T-helper 2 cell (primary cell): ENCODE measurements at places on chromosomes 5 and 9.

GRCh38 chr5:91651704-91652103 is 268.6 kb upstream of the ARRDC3 start:
- DNase-seq = no peak

DNA sequence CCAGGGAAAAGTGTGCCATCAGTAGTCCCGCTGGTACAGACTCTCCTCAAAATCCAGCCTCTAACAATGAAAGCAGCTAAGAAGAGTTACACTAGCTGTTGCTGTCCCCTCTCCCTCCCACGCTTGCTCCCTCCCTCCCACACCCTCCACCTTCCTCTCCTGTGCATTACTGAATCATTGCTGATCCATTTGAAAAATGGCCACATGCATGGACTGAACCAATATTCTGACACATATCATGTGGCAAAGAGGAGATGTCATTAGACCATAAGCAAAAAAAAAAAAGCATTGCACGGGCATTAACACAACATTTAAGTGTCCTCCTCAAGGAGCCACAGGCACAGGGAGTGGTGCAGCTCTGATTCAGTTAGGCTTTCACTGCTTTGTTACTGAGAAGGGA is 37.9 kb downstream of the LHFPL2 start:
- no peak for DNase-seq

GRCh38 chr9:91886414-91887076 is 63.5 kb downstream of the ROR2 start:
- DNase-seq = no peak

DNA sequence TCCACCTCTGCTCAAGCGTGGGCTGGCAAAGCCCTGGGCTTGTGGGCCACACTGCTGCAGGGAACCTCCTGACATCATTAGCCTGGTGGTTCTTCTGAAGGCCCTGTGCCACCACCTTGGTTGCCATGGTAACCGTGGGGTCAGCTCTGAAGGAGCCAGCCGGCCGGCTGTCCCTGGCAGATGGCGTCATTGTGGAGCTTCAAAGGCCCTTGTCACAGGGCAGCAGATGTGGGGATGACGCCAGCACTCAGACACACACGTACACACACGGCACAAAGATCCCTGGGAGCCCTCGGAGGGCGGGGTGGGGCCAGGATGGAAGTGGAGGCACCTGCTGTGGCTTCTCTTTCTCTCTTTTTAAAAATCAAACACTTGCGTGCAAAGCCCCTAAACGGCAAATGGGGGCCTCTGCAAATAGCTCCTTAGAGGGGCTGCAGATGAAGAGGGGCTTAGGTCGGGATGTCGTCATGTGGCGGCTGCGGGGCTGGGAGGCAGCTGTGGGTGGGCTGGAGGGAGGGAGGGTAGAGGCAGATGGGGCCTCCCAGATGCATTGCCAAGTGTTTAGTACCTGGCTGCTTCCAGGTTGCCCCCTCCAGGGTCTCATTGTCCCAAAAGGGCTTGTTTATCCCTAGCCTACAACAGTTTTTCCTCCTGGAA is 19.5 kb upstream of the RPL26L1 start:
- no peak for DNase-seq

GRCh38 chr5:159911349-159911748 is 4.9 kb upstream of the ADRA1B start:
- no peak for DNase-seq

GRCh38 chr9:79264041-79264440 is 307.7 kb upstream of the TLE4 start:
- DNase-seq = no peak

DNA sequence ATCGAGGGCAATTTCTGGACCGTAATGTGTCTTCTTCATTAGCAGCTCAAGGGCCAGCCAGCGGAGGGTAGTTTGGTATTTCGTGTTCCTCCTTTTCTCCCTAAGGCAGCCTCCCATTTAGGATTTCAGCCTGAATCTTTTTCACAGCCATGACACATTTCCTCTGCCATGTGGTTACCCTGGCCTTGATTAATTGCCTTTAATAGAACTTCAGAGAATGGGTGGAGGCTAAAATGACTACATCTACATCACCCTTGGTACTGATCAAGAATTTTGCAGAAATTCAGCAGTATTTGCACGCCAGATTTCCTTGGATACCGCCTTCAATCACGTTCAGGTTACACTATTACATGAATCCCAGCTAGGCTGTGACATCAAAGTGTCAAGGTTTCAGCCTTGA is 58.0 kb downstream of the ADAMTS16 start:
- no peak for DNase-seq

DNA sequence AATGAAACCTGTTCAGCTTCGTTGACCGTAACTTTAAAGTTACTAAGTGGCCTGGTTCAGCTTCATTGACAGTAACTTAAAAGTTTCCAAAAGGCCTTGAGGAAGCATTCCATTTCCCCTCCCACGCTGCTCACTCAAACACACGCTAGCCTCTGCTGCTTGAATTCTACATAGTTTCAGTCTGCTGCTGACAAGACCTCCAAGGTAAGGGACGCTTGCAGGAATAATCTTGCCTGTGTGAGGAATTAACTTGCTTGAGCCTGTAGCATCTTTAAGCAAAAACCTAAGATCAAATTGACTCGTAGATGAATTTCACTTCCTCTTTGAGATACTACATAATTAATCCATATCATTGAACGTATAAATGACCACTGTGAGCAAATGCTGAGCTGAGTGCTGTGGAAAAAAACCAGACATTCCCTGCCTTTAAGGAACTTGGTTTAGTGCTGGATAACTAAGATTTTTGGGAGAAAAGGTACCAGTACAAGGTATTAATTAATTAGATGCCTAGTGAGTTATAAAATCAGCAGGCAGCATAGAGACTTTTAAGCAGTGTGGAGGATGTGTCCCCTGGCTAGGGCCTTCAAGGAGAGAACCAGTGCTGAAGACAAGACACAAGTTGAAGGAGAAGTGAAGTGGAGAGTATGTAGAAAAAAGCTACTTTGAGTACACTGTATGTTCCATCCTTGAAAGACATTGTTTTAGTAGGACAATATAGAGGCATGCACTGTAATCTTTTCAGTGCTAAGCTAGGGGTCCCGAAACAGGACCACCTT is 39.2 kb downstream of the GRAMD2B start:
- DNase-seq = no peak

GRCh38 chr9:68581696-68582095 is 41.0 kb upstream of the TMEM252 start:
- DNase-seq = no peak

- no peak for DNase-seq
Observed at GRCh38 chr5:148393390-148393741, 9.6 kb downstream of the FBXO38 start.

GRCh38 chr9:81308404-81308803 is 380.9 kb downstream of the TLE1 start:
- DNase-seq = no peak

DNA sequence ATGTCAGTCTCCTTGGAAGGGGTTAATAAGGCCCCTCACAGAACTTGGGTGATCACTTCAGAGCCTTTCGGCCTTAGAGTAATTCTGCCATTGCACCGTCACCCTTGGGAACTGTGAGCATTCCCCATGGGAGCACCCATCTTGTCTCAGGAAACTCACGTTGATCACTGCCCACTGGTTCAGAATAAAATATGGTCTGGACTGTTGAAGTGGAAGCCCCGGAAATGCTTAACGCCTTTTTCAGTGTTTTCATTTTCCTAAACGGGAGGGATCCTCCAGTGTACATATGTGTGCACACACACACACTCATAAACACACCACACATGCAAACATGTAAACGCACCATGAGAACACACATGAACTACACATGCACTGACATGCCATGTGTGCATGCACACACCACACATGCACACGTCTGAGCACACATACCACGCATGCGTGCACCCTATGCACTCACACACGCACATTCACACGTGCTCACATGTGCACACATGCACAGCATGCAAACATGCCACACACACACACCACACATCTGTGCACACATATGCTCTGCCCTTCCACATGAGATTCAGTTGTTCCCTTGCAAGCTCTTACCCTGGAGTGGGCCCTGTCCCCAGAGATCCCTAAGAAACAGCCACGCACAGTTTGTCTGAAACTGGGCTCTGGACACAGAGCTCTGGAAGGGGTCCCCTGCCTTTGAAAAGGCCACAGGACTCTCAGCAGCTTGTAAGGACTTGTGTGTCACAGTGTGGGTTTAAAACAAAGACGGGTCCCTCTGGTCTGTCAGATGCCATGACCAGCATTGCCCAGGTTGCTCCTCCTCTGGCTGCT is 17.0 kb downstream of the MRPL36 start:
- no peak for DNase-seq

- DNase-seq = no peak
Observed at GRCh38 chr9:107597743-107598217, 108.2 kb upstream of the KLF4 start.

DNA sequence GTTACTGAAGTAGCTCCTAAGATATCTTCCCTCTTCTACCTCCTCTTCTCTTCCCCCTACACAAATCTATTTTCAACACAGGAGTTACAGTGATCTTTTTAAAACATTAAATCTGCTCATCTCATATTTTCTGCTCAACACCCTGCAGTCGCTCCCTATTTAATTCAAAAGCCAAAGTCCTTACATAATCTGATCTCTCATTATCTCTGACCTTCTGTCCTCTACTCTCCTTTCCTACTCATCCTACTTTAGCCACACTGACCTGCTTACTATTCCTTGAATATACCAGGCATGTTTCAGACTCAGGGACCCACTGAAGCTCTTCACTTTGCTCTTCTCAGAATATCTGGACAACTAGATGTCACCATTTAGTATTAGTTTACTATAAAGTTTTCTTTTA is 87.9 kb downstream of the YTHDC2 start:
- no peak for DNase-seq

DNA sequence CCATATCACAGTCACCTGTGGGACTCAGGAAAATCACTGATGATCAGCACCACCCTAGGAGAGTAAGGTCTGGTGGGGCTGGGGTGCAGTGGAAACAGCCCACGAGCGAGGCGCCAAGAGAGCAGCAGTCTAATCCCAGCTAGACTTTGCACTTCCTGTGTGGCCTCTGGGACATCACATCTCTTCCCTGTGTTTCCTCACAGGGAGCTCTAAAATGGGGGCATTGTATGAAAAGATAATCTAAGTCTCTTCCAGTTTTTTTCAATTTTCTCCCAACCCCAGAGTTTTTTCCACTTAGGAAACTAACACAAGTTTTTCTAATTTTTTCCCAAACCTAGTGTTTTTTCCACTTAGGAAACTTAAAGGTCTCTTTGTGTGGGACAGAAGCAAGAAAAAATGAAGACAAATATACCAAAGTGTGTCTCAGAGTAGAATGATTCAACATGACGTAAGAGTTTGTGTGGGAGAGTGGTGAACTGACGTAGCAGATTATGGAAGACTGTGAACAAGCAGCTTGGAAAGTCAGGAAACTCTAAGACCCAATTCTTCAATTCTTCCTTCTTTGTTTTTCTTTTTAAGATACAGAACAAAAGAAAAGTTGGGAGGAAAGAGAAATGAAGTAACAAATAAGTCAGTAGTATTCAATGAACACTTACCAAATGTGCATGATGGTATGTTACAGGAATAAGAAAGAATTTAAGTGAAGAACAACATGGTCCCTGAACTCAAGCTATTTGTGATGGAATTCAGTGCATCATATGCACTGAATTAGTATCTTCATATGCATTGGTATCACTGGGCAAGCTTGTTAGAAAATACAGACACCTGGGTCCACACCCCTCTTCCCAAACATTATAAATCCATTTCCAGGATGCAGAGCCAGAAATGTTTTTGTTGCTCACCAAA is 51.3 kb downstream of the LHFPL2 start:
- DNase-seq = no peak

DNA sequence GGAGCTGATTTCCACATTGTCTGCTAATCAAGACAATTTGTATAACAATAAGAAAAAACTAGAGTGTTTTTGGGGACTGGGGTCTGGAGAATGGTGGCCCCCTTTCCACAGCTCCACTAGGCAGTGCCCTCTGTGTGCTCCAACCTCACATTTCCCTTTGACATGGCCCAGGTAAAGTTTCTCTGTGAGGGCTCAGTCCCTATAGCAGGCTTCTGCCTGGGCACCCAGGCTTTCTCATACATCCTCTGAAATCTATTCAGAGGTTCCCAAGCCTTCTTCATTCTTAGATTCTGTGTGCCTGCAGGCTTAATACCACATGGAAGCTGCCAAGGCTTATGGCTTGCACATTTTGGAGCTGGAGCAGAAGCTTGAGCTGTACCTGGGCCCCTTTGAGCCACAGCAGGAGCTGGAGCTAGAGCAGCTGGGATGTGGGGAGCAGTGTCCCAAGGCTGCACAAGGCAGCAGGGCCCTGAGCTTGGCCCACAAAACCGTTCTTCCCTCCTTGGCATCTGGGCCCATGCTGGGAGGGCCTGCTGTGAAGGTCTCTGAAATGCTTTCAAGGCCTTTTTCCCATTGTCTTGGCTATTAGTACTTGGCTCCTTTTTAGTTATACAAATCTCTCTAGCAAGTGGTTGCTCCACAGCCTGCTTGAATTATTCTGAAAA is 49.1 kb upstream of the VPS13A start:
- DNase-seq = no peak

GRCh38 chr9:137390553-137391410 is 32.2 kb downstream of the EXD3 start:
- no peak for DNase-seq

GRCh38 chr9:90773617-90774016 is 28.0 kb upstream of the SYK start:
- no peak for DNase-seq

DNA sequence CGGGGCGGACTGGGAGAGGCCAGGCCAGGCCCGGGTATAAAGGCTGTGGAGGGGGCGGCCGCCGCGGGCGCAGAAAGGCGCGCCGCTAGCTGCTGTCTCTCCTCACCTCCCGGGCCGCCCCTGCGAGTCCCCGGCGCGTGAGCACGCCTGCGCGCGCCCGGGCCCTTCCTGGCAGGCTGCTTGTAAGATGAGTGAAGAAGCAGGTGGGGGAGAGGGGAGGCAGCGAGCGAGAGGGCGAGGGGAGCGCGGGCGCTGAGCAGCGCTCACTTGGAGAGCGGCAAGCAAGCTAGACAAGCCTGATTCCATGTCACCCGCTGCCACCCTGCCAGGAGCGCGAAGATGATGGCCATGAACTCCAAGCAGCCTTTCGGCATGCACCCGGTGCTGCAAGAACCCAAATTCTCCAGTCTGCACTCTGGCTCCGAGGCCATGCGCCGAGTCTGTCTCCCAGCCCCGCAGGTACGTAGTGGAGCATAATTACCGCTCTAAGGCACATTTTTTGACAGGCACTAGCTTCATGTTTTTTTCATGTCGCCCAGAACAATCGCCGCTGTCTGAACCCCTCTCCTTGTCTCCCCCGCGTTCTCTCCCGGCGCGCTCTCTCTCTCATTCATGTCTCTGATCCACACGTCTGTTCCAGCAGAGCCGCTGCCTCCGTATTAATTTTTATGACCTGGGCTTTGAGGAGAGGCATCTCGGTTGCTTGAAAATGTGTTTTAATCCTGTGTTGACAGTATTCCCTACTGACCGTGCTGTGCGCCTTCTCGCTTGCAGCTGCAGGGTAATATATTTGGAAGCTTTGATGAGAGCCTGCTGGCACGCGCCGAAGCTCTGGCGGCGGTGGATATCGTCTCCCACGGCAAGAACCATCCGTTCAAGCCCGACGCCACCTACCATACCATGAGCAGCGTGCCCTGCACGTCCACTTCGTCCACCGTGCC is at the start of gene POU4F3:
TSS of gene POU4F3 (plus strand) at position 66 of the 941 bp plus-strand sequence. CDS start at position 340, 274 bp downstream.
- no peak for DNase-seq
